SHP77 (cell line): ENCODE measurements at places on chromosomes 3 and 15.

DNA sequence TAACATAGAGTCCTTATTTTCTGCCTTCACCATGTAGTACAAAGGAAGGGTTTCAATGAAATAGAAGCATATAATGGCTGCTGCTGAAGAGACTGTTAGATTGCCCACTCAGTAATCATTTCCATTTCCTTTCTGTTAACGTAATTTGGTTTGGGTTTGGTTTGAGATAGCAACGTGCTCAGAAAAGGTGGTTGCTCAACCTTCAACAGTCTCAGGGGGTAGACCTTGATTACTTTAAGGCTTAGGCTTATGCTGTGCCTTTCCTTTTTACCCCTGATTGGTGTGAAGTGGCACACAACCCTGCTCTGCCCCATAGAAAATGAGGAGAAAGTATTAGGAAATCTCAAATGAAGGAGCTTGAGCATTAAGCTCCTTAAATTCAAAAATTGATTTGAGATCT, 163.7 kb upstream of the TP63 start:
- no peak for DNase-seq

DNA sequence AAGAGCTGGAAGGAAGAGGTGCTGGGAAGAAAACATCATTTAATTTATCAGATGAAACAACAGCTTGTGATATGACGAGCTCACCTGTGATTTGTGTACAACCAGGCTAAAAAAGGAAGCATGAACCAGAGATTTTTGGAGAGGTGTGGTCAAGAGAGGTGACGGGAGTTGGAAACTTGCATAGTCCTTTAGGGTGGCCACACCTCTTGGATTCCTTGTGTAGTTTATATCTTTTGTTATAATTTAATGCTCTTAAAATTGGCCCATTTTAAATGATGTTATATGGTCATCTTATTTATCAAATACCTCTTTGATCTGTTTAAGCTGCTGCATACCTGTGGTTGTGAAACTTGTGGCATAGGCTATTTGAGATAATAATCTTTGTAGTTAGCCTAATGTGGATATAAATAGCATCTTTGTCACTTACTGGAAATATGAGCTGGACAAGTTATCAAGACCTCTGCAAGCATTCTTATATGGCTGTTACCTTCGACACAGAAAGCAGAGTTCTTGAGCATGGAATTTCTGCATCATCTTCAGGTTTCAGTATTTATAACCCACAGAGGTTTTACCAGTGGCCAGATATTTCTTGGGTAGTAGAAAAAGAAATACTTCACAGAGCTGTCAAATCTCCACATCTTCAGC, 49.1 kb downstream of the IL1RAP start:
- no peak for DNase-seq

GRCh38 chr15:74655424-74655823, 39.8 kb downstream of the CLK3 start:
- no peak for DNase-seq

DNA sequence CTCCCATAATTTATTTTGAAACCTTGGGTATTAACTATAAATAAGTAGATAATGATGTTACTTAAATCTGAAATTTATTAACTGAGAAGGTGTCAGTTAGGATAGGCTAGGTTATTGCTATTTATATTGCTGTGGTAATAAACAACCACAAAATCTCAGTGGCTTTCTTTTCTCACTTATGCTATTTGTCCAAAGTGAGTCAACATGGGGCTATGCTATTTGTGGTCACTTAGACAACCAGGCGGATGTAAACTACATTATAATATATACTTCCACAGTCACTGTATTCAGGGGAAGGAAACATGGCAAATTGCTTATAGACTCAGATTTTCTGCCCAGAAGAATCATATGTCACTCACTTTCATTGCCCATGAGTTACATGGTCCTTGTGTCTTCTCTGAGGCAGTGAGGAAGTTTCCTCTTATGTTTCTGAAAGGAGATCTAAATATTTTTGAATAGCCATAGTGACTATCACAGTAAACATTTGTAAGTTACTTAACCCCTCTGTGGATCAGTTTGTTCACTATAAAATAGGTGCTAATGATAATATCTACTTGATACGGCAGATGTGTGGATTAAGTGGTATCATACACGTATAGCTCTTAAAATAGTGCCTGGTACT, 19.8 kb downstream of the HMG20A start:
- no peak for DNase-seq

DNA sequence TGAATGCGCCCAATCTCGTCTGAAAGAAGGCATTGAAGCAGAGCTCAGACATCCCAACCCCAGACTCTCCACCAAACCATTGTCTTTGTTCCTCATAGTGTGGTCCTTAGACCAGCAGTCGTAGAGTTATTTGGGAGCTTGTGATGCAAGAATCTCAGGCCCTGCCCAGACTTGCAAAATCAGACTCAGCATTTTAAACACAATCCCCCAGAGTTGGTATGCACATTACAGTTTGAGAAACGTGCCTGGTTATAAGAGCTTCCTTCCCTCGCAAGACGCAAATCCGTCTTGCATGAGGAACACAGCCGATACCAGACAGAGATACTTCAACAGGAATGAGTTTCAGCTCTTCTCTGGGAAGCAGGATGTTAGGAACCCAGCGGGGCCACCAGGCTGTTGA, 38.9 kb upstream of the IREB2 start:
- no peak for DNase-seq

DNA sequence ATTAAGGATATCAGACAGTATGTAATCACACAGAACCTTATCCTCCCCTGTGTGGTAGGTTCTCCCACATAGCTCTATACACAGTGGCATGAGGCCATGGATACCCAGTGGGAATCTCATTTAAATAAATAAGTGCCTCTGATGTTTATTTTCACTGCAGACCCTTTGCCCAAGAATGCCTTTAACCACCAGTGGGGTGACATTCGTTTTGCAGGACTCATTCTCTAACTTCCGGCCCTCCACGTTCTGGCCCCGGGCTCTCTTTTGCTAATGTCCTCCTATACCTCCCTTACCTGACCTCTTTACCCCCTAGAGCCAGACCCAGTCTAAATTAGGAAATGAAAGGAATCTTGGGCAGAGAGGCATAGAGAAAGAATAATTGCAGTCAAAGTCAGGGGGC, 8.3 kb downstream of the CCDC80 start:
- DNase-seq = no peak

DNA sequence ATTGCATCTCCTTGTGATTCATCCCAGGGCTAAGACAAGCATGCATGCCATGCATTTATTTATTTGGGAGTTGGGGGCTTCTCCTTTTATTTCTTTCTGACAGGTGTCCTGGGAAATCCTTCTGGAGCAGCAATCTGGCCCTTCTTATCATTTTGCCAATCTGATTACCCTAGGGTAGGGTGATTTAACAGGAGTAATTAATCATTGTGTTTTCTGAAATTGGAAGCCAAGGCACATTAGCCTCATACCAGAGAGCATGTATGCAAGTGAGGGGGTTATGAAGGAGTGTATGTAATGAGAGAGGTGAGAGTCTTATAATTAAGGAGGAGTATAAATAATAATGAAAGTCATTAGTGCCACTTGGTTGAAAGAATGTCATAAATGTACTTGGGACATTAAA, 37.4 kb upstream of the ARPP21 start:
- DNase-seq = no peak

DNA sequence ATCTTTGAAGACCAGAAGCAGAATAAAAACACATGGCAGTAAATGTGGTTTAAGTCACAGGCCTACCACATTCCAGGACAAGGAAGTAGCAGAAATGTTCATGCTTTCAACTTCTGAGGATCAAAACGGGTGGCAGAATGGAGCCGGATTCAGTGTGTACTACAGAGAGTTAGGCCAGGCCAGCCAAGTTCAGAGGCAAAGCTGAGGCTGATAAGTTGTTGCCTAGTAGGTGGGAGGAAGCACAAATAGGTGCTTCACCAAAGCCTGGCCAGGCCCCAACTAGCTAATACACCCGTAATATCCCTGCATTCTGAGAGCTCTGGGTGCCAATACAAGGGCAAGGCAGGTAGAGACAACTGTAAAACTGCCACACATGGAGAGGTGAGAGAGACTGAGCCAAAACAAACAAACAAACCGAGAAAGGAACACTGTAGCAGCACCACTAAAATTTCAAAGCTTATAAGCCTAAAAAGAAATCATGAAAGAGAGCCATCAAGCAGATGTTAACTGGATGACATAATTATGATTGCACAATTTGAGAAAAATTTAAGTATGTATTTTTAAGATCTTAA, 156.4 kb upstream of the CBLB start:
- DNase-seq = peak; percentile 66

- no peak for DNase-seq
These were observed 24.8 kb downstream of the IL20RB start for GRCh38 chr3:136982520-136983138.

DNA sequence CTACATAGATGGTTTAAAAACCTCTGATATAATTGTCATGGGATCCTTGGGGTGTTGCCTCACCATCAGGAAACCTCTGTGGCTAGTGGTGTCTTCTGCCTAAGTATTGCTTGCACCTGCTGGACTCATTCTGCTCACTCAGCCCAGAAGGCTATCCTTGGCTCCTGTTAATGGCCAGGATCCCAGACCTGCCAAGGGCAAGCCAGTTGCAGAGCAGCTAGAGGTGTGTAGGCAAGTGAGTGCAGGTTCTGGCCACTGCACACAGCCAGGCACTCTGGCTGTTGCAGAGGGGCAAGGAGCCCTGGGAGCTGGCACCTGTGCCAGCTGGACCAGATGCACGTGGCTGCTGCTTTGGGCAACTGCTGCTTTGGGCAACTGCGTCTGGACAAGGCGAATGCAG, 1125.8 kb downstream of the SI start:
- DNase-seq = no peak

DNA sequence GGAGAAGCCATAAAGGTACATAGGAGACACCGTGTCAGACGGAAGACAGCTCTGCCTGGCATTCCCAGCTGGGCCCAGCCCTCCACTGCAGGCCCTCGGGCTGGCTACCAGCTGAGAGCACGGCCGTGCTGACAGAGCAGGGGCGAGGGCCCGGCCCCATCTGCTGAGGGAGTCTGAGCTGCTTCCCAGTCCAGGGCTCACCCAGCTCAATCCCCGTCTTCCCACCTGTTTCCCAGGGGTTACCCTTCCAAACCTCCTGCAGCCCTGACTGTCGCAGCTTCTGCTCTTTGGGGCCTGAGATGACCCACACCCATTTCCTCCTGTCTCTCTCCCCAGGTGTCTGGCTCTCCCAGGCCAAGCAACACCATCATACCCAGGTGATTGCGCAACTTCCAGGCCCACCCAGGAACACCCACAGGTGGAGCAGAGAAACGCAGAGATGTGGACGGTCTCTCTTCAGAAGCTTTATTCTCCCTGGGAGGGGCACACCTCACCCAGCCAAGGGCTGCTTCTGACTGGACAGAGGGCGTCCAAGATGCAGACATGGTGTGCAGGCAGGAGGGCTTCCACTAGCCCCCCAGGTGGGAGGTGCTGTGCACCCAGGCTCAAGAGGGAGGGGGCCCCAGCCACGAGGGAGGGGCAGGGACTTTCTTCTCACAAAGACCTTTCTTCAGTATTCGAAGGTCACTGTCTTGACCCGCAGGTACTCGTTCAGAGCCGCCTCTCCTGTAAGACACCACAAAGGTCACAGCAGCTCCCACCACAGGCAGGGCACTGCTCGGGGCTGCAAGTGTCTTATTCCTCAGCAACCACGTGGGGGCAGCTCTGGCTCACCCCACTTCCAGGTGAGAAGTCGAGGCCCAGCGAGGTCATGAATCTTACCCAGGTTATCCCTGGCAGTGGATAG, 19.4 kb upstream of the SLC41A3 start:
- no peak for DNase-seq

DNA sequence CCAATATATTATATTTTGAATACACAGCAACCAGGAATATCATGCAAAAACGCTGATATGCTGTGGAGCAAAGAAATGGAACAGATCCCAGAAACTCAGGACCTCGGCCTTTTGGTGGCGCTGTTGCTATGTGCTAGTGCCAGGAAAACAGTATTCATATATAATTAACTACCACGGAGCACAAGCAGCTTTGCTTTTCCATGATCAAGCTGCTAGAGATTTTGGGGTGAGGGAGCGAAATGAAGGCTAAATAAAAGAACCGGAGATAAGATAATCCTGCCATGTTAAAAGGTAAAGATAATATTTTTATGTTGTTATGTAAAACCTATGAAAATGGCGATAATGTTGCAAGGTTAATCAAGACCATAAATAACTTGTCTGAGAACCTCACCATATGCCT, 157.7 kb upstream of the FAM3D start:
- DNase-seq = peak; percentile 50

DNA sequence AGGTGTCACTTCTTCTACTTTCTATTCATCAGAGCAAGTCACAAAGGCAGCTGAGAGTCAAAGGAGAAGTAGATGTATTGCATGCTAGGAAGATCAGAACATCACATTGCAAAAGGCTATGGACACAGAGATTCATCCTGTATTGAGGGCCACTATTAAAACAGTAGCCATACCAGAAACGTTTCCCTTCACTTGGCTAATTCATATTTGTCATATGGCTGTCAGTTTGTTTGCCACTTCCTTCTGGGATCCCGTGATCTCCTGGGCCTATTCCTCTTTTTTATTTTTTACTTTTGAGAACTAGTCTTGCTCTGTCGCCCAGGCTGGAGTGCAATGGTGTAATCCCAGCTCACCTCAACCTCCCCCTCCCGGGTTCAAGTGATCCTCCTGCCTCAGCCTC, 184.0 kb upstream of the SATB1 start:
- DNase-seq = no peak

DNA sequence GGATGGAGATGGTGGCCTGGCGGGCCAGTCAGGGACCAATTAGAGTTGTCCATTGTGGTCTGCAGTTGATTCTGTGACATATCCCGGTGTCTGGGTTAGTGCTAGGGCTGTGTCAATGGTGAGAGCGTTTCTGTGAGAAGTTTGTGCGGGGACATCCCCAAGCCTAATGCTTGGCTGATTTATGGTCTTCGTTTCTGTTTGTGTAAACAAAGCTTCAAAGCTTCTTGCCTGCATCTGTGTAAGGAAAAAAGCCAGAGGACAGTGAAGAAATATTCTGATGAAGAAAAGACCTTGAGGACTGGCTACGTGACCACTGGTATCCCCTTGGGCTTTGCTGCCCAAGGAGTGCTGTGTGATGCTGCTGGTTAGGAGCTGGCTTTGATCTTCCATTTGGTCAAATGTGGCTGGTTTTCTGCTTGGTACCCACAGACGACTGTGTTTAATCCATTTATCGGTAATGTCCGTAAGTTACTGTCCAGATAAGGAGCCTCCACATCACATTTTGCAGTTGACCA, 74.6 kb upstream of the LRTM1 start:
- DNase-seq = no peak

GRCh38 chr3:59116233-59116537, 66.4 kb upstream of the CFAP20DC start:
- DNase-seq = no peak

- DNase-seq = no peak
These were observed 121.1 kb upstream of the GOLIM4 start for GRCh38 chr3:168216851-168217250.

- peak; percentile 60 for DNase-seq
These were observed 8.9 kb downstream of the TPM1 start for GRCh38 chr15:63051156-63052066.

DNA sequence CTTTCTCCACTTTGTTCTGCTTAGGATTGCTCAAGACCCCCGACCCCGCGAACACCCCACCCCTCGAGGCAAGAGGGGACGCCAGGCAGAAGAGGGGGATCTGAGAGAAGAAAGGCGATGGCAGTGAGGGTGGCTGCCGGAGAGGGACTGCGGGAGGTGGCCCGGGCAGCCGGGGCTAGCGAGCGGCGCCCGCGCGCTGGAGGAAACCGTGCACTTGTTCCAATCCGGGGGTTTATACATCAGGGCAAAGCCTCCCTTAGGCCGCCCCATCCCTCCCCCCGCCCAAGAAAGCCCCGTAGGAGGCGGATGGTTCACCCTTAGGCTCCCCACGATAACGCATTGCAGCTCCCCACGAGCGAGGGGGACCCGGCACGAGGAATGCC, 475 bp downstream of the ERC2 start:
- no peak for DNase-seq

- no peak for DNase-seq
These were observed 30.7 kb downstream of the GRAMD2A start for GRCh38 chr15:72166716-72167417.
